Hematopoietic multipotent progenitor cell (in vitro differentiated cells): ENCODE measurements at places on chromosomes 13 and 19. TPM values are rescaled to one million over a fixed set of nuclear protein-coding genes. Genes with fewer than 3 reads are reported as not detected.

GRCh38 chr13:26819046-26819445 lies 58.5 kb upstream of the GPR12 start:
- no peak for DNase-seq

DNA sequence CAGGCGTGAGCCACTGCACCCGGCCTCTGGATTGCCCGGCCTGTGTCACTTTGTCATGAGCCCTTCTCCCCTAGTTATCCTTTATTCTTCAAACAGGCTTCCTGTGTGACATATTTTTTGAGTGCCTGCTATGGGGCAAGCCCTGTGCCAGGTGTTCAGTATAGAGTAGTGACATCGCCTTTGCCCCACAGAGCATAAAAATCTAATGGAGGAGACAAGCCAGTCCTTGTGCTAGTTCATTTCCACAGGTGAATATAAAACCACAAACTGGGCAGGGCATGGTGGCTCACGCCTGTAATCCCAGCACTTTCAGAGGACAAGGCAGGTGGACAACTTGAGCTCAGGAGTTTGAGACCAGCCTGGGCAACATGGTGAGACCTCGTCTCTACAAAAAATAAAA lies 43.2 kb downstream of the BBC3 start:
- no peak for DNase-seq

GRCh38 chr13:100334214-100334613 lies 245.3 kb downstream of the PCCA start:
- DNase-seq: no peak

- no peak for DNase-seq
Measured at GRCh38 chr13:98150832-98151479, 8.1 kb downstream of the FARP1 start.

- no peak for DNase-seq
Measured at GRCh38 chr19:5694167-5694955, 4.3 kb downstream of the RPL36 start.

- DNase-seq: no peak
Measured at GRCh38 chr13:52931539-52932431, 83.3 kb upstream of the PCDH8 start.

GRCh38 chr19:3178377-3178972 lies at the start of gene S1PR4:
S1PR4 (plus strand) TSS chr19:3178769; CDS start chr19:3178793, 24 bp downstream.
- no peak for DNase-seq

DNA sequence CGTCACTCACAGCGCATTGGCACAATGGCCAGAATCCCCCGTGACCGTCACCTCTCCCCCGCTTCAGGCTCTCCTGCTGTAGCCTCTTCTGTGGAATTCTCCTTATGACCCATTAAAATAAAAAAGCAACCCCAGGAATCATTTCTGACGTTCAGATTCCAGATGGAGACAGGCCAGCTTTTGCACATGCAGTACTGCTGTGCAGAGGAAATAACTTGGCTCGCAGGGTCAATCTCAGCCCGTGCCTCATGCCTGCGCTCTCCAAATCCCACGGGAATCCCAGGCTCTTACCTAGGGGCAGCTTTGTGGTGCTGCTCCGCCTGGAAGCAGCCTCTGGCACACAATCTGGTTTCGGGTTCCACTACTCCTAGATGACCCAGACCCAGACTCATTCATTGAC lies 32.7 kb upstream of the SOX1 start:
- DNase-seq: no peak

GRCh38 chr13:24614306-24615080 lies 65.7 kb upstream of the ATP12A start:
- no peak for DNase-seq

DNA sequence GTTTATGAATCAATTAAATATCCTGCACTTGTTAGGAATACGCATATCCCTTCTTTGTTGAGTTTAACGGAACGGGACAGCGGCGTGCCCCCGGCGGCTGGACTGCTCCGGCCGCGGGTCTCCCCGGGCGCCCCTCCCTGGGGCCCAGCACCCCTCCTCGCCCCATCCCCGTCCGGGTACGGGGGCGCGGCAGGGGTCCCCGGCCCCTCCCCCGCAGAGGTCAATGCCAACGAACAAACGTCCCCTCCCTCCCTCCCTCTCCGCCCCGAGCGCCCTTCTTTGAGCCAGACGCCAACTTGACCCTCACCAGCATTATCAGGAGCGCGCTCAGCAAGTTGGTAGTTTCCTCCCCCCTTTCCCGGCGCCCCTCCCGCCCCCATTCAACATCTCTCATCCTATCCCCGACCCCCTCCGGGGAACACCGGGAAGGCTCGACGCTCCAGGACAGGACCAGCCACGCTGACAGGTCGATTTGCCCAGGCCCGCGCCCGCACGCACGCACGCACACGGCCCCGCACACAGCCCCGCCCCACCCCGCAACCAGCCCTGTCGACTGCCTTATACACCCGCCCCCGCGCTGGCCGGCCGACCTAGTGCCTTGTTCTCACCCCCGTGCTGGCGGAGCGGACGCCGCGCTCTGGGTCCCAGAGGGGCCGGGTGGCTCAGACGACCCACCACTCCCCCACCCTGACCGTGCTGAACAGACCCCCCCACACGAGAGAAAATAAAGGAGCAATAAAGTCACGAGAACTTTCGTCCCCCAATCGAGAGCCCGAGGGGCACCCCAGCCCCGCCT lies 5.0 kb downstream of the LYL1 start:
- DNase-seq: peak; percentile 52

Gene N4BP2L1
- 13.2 TPM for total RNA-seq

Gene KLK1
- not detected for total RNA-seq

Gene RNF113B
- total RNA-seq: under 0.01 TPM

Gene ZNF808
- 15.6 TPM for total RNA-seq

Gene CLEC17A
- total RNA-seq: 0.81 TPM

Gene PLK5
- not detected for total RNA-seq

Gene NUP58
- total RNA-seq: 44.2 TPM

Gene GJB2
- total RNA-seq: not detected

Gene IGFL4
- under 0.01 TPM for total RNA-seq

Gene LNX2
- total RNA-seq: 7.0 TPM

Gene HTR2A
- total RNA-seq: under 0.01 TPM

Gene GRAMD1A
- 57.4 TPM for total RNA-seq

Gene ZNF544
- total RNA-seq: 57.1 TPM

Gene CAMSAP3
- total RNA-seq: 3.0 TPM
